Stimulated activated CD8-positive, alpha-beta memory T cell treated with anti-CD3 and anti-CD28 coated beads, Interleukin-15, amount 100 ng/mL, for 24 hours (primary cell): ENCODE measurements at places on chromosomes 7 and 10.

DNA sequence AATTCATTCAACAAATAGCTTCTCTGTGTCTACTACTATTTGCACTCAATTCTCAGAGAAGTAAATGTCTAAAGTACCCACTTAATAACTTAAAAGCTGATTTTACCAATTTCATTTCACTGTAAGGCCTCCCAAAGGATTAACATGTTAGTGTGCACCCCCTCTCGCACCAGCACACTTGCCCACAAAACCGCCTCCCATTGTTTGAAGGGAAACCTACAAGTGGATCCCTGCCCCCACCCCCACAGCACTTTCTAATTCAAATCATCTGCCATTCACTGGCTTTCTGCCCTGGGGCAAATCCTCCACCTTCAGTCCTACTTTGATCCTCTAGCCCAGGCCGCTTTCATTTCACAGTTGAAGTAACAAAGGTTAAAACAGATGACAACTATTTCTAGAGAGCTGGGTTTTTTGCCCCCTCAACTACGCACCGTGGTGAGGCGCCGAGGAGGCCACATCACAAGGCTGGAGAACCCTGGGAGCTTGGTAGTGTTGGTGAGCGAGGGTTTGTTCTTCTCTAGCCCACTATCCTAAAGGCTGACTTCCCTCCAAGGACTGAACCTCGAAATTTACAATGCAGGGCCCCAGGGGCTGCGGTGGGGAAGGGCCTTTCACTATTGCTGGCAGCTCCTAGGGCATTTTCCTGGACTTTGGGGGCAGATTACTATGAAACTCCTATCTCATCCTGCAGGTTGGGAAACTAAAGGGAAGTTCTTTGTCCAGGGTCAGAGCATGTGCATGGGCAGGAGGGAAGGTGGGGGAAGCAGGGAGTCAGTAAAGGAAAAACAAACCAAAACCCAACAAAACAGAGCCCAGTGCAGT lies 517.4 kb upstream of the ZMIZ1 start:
- DNase-seq = no peak

DNA sequence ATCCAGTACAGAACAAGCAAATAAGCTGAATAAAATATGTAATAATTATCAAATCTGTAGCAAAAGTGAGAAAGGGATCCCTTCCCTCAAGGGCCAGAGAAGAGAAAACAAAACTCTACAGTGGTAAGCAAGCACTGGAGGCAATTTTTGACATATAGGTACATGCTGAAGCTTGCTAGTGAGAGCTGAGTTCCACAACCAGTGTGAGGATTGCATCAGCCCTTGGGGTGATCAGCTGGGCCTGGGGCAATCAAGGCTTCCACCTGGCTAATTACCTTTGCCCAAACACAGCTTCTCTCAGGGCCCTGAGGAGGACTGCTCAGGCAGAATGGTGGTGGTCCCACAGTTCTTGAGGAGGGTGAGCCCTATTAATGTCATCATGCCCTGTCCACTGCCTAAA lies 134.4 kb upstream of the DLX6 start:
- no peak for DNase-seq

DNA sequence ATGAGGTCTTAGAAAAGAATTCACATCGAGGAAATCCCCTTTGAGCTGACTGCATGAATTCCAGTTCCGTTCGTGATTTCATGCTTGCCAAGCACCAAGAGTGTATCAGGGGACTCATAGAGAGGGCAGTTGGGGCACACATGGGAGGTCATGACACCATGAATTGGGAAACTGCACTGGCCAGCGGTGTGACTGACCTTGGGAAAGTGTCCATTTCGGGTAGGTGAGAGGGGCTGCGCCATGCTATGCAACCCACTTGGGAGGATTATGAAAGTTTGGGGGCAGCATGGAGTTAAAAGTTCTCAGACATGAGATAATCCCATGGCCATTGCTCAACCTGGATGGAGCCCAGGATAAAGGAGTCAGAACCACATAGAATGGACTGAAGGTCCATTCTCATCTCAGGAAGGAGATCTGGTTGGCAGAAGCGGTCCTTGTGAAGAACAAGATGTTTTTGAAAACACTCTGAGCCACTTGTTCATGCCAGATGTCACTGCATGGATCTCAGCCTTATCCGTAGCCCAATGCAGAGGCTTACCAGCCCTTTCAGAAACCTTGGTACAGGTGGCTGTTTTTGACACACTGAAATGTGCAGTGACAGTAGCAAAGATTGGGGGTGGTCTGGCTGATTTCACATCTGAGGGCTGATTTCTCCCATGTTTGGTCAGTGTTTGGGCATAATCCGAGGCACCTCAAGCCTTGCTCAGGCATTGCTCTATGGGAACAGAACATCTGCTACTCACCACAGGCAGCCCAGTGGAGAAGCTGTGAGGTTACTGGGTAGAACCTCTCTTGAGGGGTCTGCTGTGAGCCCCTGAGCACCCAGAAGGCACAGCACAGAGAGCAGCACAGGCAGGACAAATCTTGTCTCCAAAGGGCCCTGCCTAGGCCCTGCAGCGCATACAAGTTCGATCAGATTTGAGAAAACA lies 252.3 kb downstream of the CXCL12 start:
- no peak for DNase-seq

- no peak for DNase-seq
These were observed 77.0 kb upstream of the NMT2 start for GRCh38 chr10:15245530-15245929.

DNA sequence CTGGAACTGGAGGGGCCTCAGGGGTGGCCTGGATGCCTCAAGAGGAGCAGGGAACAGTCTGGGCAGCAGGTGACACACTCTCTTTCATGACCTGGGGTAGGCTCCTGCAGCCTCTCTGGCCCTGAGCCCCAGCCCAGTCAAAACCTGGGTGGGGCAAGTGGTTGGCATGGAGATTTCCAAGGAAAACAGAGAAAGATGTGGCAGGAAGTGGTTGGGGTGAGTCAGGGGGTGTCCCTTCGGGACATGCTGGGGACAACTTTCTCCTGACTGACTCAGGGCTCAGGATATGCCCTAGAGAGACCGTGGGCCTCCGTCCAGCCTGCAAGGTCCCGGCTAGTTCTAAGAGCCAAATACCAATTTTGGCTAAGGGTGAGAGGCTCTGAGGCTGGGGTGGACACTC lies 2.9 kb downstream of the AQP1 start:
- DNase-seq = no peak

DNA sequence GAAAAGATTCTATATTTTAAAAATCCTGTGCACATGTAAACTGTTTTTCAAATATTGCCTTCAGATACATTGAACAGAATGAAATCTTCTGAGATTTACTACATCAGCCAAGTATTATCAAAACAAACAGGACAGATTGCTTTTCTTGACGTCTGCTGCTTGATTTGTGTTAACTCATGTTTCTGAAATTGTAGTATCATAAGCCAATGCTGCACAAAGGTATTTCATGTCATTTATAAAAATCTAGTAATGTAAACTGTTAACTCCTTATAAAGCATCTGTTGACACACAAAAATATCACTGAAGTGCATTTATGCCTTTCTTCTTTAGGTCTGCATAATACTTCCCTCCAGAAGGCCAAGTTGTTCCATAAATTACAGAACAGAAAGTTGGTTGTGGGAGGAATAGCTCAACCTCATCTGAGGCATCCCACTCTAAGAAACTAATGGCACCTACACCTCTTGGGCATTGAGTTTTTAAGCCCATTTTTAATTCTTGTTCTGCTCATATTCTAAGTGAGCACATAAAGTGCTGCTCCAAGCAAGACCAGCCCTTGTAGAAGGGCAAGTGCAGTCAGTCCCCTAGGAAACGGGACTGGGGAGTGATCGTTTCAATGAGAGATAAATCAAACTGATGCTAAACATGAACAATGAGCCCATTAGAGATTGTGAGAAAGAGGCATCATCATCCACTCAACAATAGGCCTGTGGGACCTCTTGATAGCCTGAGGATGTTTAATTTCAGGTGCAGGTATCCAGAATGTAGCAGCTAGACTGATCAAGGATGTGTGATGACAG lies 28.5 kb downstream of the CAV1 start:
- no peak for DNase-seq

DNA sequence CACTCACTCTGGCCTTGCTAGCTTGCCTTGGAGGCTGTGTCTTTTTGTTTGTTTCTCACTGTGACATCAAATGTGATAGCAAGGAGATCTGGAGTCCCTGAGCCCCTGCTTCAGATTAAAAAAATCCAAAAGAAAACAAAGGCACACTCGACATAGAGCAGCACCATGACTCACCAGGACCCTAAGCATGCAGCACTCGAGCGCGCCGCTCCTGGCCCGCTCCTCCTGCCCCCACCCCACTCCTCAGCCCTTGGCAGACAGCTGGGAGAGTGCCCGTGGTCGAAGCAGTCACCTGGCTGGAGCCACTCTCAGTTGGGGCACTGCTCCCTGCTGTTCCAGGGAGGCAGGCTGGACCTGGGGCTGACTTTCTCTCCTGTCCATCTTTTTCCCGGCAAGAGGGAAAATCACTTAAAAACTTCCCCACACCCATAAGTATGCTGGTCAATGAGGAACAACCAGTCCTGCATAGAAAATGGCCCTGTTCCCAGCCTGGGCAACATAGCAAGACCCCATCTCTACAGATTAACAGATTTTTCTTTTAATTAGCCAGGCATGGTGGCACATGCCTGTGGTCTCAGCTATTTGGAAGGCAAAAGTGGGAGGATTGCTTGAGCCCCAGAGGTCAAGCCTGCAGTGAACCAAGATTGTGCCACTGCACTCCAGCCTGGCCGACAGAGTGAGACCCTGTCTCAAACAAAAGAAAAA lies 128.4 kb downstream of the PAXIP1 start:
- DNase-seq = no peak

GRCh38 chr10:18214691-18215563 lies 74.7 kb downstream of the CACNB2 start:
- DNase-seq = no peak

- DNase-seq = no peak
These were observed 93.4 kb upstream of the INHBA start for GRCh38 chr7:41796331-41796730.

GRCh38 chr7:45623157-45623556 lies 49.0 kb downstream of the ADCY1 start:
- DNase-seq = no peak

DNA sequence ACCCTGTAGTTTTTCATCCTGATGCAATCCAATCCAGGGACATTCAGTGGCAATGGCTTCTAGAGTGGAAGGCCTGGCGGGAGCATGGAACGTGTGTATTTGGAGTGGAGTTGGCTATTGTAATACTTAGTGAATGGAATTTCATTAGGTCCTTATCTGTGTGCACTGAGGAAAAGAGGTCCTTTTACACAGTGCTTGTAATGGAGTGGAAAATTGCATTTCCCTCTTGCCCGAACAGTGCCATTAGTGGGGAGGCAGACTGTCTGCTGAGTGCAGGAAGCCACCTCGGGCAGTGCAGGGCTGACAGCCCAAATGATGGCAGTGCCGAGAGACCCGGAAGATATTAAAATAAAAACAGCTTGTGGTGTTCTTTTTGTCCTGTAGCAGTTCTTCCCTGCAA lies 786.6 kb downstream of the LRMDA start:
- no peak for DNase-seq

GRCh38 chr7:135154734-135155133 lies 6.9 kb downstream of the TMEM140 start:
- no peak for DNase-seq

GRCh38 chr7:99122762-99123161 lies 21.1 kb downstream of the SMURF1 start:
- no peak for DNase-seq

GRCh38 chr10:103804871-103805270 lies 50.5 kb downstream of the SH3PXD2A start:
- DNase-seq = no peak

GRCh38 chr7:33933611-33934281 lies 28.4 kb downstream of the BMPER start:
- no peak for DNase-seq

- no peak for DNase-seq
These were observed 27.3 kb upstream of the SFRP5 start for GRCh38 chr10:97798958-97799610.

DNA sequence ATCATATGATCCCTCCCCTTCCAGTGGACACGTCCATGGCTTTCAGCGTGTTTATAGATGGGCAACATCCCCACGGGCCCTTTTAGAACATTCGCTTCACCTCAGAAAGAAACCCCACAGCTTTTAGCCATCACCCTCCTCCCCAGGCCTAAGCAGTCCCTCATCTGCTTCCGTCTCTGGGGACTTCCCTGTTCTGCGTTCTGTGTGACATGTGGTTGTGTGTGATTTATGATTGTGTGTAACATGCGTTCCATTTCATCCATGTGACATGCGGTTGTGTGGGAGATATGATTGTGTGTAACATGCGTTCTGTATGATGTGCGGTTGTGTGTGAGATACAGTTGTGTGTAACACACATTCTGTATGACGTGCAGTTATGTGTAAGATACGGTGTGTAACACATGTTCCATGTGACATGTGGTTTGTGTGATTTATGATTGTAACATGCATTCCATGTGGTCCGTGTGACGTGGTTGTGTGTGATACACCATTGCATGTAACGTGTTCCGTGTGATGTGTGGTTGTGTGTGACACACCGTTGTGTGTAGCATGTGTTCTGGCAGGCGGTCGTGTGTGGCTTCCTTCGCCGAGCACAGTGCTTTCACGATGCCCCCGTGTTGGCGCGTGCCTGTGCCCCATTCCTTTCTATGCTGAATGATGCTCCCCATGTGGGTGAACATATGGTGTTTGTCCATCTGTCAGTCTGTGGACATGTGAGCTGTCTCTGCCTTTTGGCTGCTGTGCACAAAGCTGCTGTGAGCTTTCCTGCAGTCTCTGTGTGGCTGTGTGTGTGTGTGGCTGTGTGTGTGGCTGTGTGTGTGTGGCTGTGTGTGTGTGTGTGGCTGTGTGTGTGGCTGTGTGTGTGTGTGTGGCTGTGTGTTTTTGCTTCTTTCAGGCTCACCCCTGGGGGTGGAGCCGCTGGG lies 26.2 kb downstream of the PWWP2B start:
- DNase-seq = no peak

- no peak for DNase-seq
These were observed 96.9 kb downstream of the RTKN2 start for GRCh38 chr10:62171791-62172190.

DNA sequence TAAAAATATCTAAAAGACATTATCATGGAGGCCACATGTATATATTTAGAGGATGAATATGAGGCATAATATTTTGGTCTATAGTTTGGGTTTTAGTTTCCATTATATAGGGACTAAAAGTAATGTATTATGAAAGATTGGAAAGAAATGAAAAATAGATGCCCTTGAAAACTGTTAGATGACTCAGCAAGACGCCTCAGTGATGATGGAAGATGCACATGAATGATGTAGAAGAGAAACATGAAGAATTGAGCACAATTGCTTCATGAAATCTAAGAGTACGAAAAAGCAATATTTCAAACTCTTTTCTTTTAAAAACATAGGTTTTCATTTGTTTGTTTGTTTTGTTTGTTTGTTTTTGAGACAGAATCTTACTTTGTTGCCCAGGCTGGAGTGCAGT lies 89.8 kb downstream of the ARL4A start:
- DNase-seq = no peak
